ENCODE measurements at places on chromosomes 12 and 14.

GRCh38 chr14:45893127-45893526 is 640.1 kb upstream of the MIS18BP1 start:
- DNase-seq = no peak

DNA sequence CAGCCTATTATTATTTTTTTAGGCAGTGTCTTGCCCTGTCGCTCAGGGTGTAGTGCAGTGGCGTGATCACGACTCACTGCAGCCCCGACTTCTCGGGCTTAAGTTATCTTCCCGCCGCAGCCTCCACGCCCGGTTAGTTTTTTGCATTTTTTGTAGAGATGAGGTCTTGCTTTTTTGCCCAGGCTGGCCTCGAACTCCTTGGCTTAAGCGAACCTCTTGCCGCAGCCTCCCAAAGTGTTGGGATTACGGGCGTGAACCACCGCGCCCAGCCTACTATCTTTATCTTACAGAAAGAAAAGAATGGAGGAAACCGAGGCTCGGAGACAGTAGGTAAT is 507 bp upstream of the PTPN11 start:
- no peak for DNase-seq

DNA sequence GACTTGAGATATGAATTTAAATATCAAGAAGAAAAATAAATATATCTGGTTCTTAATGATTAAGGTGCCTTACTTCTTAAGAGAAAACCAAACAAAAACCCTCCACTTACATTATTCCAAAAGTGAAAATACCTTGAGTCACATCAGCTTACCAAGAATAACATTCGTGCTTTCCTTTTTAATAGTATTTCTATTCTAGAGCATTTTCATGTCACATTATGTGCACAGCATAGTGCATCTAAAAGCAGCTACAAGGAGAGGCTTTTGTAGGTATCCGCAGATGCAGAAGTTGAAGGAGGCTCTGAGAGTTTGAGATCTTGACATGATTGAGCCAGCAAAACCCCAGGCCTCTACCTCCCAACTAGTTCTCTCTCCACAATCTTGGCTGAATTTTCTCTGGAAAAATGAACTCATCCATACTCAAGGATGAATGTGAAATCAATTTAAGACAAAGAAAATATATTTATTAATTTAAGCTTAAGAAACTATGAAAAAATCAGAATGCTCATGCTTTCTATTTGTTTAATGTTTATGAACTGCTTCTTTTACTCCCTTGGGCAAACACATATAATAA is 275.0 kb downstream of the AKAP6 start:
- no peak for DNase-seq

DNA sequence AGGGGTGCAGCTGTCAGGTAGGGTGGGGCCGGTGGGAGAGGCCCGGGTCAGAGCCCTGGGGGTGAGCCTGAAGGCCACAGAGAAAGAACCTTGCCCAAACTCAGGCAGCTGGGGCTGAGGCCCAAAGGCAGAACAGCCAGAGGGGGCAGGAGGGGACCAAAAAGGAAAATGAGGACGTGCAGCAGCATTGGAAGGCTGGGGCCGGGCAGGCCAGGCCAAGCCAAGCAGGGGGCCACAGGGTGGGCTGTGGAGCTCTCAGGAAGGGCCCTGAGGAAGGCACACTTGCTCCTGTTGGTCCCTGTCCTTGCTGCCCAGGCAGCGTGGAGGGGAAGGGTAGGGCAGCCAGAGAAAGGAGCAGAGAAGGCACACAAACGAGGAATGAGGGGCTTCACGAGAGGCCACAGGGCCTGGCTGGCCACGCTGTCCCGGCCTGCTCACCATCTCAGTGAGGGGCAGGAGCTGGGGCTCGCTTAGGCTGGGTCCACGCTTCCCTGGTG is 10.5 kb downstream of the MMP14 start:
- no peak for DNase-seq

- DNase-seq = no peak
These were observed 493.6 kb downstream of the PCNX1 start for GRCh38 chr14:71400871-71401321.

DNA sequence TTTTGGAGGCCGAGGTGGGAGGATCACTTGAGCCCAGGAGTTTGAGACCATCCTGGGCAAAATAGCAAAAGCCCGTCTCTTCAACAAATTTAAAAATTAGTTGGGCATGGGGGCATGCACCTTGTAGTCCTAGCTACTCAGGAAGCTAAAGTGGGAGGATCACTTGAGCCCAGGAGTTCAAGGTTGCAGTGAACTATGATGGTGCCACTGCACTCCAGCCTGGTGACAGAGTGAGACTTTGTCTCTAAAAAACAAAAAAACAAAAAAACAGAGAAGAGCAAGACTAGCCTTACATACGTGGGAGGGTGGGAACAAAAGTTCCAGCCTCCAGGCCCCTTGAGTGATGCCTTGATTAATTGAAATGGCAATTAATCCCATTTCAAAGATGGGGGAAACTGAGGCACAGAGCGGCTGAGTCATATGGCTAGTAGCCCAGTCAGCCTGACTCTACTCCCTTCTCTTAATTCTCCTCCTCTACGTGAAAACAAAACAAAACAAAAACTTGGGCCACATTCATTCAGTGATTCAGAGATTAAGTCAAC is 3.3 kb upstream of the FAM222A start:
- no peak for DNase-seq

DNA sequence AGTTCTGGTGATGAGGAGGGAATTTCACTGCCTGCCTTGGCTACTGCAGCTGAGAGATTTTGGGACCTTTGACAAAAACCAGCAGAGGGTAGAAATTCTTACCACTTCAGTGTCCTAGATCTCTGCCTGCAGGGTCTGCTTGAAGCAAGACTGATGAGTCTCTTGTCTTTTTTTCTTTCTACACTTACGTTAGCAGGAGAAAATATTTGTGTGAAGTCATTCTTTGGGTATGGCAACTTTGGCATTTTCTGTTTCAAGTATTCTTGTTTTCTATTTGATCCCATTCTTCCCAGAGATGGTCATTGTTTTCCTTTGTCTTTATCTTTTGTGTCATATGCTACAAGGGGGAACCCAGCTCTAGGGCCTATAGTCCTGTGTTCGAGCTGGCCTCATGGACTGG is 65.6 kb upstream of the FERMT2 start:
- DNase-seq = no peak

DNA sequence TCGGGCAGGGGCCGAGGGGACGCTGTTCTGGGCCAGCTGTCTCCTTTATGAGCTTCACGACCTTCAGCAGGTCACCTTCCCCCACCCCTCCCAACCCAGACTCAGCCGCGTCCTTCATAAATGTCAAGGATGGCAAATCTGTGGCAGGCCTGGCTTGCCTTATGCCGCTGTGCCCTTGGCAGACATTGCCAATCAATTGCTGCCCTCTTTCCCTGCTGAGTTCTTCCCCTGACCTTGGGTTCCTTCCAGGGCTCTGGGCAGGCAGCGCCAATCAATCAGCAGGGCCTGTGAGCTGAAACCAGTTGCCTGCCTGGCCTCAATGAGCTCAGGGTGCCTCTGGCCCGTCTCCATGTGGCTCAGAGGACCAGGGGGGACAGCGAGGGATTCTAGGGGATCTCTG is 7.7 kb downstream of the FAM222A start:
- DNase-seq = no peak

DNA sequence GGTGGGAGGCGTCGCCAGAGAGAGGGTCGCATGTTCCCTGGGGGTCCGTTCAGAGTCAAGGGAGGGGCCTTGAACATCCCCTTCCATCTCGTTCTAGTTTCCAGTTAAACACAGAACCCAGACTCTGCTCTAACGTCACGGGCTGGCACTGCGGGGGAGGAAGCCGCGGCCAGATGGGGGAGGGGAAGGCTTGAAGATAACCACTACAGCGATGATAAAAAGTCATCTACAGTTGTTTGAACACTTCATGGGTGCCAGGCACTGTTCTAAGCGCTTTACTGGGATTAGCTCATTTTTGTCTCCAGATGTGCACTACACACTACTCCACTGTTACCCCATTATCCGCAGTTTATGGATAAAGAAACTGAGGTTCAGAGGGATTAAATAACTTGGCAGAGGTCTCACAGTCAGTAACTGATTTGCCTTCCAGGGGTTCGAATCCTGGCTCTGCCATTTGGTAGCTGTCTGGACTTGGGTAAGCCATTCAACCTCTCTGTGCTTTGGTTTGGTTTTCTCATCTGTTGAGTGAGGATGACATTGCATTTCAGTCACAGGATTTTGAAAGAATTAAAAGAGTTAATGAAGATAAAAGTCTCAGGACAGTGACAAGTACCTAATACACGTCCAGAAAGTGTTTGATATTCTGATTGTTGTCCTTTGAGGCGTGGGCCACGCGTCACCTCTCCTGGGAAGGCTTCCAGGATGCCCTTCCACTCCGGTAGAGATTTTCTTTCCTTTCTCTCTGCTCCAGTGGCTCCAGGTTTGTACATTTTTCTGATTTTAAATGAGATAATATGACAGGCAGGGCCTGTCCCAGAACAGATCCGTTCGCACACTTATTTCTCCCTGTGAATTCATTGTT is 798 bp upstream of the RASAL1 start:
- peak; percentile 27 for DNase-seq

All from activated gamma-delta T cell treated with anti-CD3 and anti-CD28 coated beads, Interleukin-2, amount 50 U/mL, for 16 hours (primary cell).